ENCODE measurements at places on chromosomes 2 and 18.

- DNase-seq: no peak
These were observed 178.5 kb downstream of the PDE1A start for GRCh38 chr2:182248362-182248761.

DNA sequence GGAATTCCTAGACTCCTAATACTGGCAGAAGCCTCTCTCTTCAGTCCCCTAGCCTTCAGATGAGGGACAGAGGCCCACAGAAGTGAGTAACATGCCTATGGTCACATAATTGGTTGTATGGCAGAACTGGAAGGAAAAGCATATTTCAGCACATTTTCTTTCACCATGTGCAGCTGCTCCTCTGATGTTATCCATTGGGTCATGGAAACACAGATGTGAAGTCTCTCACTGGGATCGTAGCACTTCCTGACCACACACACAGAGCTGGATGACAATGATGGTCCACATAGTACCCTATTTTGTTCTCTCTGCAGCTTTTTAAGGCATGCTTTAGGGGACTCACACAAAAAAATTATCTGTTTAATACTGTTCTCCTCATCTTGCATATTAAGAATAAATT, 24.5 kb downstream of the MYO3B start:
- DNase-seq: no peak

GRCh38 chr2:100561191-100561590, 1.6 kb upstream of the PDCL3 start:
- no peak for DNase-seq

GRCh38 chr2:62814123-62814522, 108.6 kb downstream of the EHBP1 start:
- no peak for DNase-seq

DNA sequence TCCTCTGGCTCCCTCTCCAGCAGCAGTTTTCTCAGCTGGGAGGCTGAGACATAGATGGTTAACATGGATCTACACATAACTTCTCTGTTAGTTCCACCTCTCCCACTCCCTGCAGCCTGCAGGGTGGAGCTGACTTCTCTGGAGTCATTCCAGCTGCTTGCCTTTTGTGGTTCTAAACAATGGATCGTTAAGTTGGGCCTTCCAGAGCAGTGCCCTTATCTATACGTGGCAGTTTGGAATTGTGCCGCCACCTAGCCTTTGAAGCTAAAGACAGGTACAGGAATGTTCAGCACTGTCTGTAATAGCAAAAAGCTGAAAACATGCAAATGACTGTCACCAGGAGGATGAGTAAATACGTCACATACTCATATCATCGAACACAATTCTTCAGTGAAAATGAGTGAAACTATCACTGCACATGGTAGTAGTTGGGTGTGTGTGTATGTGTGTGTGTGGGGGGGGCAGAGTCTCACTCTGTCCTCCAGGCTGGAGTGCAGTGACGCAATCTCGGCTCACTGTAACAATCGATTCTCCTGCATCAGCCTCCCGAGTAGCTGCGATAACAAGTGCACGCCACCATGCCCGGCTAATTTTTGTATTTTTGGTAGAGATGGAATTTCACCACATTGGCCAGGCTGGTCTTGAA, 50.3 kb downstream of the SH2D6 start:
- no peak for DNase-seq

GRCh38 chr2:6800553-6800952, 65.2 kb downstream of the CMPK2 start:
- no peak for DNase-seq

DNA sequence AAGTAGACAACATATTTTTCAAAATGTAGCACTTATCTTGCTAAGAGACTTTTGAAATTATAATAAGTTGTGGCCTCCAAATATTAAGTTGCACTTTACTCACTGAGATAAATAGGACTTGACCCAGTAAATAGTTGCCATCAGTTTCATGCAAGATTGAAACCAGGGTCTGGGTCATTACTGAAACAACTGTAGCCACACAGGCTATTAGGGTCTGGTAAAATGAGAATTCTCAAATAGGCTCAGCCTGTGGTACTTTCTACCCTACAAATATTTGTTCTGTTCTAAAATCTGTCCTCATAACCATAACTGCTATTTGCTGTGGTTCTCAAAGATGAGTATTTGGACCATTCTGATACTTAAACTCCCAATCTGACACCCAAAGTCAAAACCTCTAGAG, 115.4 kb upstream of the STK17B start:
- no peak for DNase-seq

GRCh38 chr2:232976666-232977437, 36.2 kb downstream of the NGEF start:
- DNase-seq: no peak

GRCh38 chr18:59821983-59822382, 77.8 kb upstream of the PMAIP1 start:
- no peak for DNase-seq

GRCh38 chr2:108855194-108855593, 68.6 kb downstream of the CCDC138 start:
- DNase-seq: no peak

GRCh38 chr2:202034249-202035088, 814 bp downstream of the FZD7 start:
- DNase-seq: no peak

DNA sequence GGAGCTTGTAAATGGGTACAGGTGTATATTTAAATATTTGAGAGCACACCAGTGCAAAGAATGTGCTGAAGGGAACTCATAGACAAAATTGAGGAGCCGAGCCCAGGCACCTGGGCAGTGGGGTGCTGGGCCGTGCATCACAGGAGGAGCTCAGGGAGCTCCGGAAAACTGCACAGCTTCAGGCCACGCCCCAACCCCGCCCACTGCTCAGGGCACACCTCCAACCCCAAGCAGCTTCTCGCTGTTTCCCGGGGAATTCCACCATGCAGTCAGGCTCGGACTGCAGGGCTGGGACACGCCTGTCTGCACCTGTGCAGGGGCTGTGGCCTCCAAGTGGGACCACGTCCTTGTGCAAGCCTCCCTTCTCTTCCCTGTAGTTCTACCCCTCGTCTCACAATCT, 243.0 kb downstream of the HDAC4 start:
- DNase-seq: no peak

DNA sequence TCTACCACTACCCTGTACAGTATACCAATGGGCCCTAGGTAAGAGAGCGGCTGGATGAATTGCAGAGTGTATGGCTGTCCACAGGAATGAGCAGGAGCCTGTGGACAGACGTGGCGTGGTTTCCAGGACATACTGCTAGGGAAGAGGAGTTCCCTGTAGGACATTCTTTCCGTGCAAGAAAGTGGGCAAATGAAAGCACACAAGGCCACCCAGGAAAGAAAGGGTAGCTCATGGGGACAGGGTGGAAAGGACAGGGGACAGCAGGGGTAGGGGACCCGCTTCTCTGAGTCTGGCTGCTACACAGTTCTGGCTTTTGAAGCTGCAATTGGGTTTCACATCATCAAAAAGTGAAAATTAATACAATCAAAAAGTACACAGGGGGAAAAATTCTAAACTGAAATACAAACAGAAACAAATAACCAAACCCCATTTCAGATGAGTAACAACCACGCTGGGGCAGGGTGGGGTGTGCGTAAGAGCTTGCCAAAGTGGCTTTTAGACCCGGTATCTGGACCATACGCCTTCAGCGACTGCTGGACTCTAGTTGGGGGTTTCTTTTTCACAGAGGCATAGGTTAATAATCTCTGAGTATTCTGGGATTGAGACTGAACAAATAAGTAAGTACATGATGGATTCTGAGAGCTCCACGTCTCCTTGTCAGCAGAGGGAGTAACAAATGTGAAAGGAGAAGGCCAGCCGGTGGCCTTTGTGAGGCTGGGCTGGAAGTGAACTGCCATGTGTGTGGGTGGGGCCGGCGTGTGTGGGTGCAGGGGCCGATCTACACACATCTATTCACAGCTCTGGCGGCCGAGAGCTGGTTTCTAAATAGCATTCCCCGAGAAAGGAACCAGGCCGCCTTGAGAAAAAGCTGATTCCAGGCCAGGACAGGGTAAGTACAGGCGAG, 84.0 kb downstream of the HDAC4 start:
- no peak for DNase-seq

GRCh38 chr2:191653667-191654391, 24.1 kb upstream of the NABP1 start:
- DNase-seq: no peak

Data from T-helper 2 cell (primary cell).